ENCODE measurements at places on chromosomes 5 and 9.

DNA sequence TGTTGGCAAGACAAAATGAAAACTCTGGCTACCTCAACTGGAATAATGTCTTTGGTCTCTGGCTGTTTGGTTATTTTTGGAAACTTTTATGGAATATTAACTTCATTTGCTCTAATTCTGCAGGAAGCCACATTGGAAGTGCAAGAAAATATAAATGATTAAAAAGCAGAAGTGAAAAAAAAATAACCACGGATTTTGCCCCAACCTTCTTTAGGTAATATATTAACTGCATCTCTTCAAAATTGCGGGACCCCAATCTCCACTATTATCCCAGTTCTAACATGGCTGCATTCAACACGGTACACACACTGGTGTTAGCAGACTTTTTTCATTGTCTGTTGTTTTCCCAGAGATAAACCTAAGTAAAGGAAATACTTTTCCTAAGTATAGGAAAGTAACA, 23.0 kb downstream of the GLIS3 start:
- no peak for DNase-seq

DNA sequence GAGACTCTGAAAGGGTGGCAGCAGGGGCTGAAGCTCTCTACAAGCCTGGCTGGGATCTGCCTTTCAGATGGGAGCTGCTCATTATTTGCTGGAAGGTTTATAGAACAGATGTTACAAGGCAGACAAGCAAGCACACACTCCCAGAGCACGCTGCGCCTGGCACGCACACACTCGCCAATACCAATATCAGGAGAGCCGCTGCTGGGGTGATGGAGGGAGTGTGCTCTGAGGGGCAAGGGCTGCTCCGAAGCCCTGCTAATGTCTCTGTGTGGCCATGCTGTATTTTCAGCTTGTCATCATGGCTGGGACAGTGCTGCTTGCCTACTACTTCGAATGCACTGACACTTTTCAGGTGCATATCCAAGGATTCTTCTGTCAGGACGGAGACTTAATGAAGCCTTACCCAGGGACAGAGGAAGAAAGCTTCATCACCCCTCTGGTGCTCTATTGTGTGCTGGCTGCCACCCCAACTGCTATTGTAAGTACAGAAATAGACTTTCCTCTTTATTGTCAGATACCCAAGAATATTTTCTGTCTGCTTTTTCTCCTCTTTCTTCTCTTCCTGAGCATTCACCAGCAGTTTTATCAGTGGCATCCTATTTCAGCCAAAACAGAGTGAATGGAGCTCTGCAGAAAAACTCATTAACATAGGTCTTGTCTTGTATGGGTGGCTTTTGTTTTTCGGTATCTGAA, 115.1 kb downstream of the BAAT start:
- no peak for DNase-seq

DNA sequence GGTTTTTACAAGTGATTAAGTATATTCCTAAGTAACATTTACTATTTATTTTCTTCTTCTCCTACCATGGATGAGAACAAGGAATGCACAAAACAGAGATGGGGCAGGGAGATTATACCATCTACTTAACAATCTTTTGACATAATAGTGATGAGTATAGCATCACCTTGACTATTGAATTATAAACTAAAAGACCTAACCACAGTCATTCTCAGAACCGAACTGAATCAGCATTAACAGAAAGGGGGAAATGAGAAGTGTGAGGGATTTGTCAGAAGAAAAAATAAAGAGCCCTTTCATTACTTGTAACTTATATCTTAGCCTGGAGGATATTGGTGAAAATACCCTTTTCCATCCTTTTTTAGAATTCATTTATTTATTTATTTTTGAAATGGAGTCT, 21.9 kb downstream of the OR2Y1 start:
- no peak for DNase-seq

DNA sequence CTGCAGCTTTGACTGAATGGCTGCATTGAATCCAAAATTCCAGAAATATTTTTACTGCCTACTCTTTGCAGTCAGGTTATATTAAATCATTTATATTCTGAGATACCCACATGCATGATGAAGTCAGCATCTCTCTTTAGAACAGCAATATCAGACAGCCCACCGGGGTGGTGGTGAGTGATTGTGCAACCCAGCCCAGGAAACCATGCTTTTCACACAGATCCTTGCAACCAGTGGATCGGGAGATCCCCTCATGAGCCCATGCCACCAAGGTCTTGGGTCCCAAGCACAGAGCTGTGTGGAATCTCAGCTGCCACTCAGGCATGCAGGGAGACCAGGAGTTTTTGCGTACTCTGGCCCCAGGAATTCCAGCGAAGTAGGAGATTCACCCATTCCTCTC, 226.5 kb downstream of the DTWD2 start:
- no peak for DNase-seq

GRCh38 chr5:11941566-11941965, 37.3 kb upstream of the CTNND2 start:
- DNase-seq: no peak

DNA sequence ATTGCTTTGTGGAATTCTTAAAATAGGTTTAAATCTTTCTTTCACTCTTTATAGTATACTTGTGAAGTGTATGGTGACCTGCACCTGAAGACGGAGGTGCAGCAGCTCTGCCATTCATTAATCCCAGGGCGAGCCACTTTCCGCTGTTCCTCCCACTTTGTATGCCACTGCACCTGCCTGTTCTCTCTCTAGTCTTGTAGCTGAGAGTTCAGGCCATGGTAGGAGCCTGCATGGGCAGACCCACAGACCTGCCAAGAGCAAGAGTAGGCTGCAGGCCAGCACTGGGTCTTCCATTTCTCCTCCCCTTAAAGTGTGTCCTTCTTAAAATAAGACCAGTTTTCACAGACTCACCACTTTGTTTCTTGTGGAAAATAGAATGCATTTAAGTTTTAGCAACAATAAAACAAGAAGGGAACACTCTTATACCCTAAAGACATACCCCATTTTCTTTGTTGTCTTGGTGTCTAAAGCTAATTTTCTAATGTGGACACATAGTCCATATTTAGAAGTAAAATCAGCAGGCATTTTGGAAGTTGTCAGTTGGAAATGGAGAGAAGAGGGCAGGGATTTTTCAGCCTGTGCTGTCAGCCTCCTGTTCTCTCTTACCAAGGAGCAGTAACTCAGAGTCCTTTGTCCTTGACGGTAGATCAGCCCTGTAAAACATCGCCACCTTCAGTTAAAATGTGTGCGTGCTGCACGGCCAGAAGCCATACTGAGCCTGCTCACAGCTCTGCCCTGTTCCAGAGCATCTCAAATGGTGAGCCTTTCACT, 103.2 kb downstream of the SNCAIP start:
- DNase-seq: no peak

GRCh38 chr5:107184066-107184465, 486.7 kb downstream of the EFNA5 start:
- no peak for DNase-seq

DNA sequence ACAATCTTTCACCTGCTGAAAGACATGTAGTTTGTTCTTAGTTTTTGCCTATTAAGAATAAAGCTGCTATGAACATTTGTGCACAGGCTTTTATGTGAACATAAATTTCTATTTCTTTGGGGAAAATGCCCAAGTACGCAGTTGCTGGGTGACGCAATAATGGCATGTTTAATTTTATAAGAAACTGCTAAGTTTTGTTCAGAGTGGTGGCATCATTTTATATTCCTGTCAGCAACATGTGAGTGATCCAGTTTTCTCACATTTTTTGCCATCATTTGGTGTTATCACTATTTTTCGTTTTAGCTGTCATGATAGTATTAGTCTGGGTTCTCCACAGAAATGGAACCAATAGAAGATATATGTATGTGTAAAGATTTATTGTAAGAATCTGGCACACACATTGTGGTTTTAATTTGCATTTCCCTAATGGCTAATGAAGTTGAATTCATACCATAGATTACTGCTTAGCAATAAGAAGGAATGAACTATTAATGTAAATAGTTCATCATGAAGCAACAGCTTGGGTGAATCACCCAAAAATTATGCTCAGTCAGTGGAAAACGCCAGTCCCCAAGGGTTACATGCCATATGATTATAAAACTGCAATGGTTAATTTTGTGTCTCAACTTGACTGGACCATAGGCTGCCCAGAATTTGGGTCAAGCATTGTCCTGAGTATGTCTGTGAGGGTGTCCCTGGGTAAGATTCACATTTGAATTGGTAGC, 358.6 kb downstream of the MSX2 start:
- no peak for DNase-seq

DNA sequence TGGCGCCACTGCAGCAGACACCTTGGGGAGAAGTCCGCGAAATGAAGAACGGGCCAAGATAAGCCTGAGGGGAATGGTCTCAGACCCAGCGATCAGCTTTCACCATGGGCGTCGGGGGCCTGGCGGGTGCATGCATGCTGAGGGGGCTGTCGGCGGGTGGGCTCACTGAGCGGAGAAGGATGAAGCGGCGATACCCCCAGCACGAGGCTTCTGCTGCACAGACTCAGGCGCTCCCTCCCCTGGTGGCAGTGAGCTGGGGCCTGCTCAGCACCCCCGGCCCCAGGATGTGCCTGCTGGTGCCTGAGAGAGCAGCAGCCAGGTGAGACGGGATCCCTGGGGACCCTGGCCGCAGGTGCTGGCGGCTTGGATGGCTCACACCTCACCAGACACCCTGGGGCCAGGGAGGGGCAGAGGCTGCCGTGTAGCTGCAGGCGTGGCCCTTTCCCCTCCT, 31.2 kb downstream of the CEP72 start:
- no peak for DNase-seq

GRCh38 chr5:150167908-150168307, 1.3 kb downstream of the CDX1 start:
- DNase-seq: no peak

GRCh38 chr5:50749873-50750272, 83.4 kb downstream of the PARP8 start:
- DNase-seq: no peak

DNA sequence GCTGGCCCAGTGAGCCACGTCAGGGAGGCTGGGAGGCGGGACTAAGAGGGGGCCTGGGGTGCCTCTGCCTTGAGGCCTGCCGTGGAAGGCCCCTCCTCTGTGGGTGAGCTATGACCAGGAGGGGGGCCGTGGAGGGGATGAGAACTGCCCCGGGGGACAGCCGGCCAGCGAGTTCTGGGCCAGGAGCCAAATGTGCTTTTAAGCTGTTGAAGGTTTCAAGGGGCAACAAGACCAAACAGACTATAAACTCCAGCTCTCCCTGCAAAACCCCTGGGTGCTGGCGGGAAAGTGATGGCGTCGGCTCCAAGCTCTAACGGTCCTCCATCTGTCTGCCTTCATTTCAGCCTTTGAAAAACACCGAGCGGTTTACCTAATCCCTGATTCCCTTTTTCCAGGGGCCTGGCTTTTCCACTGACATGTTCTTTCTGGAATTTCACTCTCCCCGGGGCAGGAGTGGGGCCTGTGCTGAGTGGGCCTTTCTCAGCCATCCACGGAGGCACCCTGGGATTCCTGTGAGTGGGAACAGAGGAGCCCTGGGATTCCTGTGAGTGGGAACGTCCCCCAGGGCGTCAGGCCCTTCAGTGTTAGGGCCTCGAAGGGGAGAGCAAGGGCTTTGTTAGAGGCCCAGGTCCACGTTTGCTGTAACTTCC, 65.6 kb downstream of the COL5A1 start:
- no peak for DNase-seq

DNA sequence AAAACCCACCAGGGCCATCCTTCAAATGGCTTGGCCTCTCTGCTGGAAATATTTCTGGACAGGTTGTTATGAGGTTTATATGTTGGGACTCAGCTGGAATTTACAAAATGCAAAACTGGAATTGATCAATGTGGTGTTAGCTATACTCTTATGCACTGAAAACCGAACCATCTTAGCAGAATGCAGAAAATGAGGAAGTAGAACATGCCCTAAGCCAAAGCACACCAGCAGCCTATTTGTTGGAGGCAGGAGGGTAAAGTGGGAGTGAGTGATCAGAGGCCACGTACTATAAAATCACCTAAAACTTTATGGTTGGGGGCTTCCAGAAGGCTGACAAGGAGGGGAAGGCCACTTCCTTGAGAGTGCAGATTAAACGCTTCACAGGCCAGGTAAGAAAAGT, 63.6 kb upstream of the C5orf63 start:
- DNase-seq: no peak

DNA sequence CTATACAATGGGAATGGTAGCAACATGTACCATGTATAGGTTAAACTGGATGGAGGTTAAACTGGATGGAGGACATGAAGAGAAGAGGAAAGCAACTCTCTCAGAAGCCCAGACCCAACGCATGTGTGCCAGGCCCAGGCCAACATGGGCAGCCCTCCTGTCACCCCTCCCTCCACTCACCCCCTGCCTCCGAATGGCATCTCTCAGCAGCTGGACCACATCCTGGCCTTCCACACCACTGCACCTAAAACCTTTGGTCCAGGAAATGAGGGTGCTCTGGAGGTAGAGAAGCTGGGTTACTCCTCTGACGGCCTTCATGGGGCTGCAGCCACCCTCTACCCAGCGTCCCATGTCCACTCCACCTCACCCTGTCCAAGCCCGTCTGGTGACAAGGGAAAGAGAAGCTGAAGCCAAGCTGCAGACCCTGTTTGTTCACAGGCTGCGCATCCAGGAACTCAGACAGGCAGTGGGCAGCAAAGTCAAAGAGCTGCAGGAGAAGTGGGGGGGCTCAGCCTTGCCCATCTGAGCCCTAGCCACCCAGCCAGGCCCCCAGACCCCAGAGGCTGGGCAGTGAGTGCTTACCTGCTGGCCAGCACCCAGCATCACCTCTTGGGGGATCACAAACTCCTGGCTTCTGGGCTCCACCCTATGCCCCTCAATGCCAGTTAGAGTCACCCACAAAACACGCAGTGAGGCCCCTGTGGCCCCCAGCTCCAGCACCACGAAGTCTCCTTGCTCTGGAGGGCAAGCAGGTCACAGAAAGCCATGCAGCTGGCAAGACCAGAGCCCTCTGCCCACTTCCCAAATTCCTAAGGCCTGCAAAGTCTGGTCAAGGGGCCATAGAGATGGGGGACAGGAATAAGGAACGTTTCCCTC, 8.5 kb downstream of the HK3 start:
- no peak for DNase-seq

GRCh38 chr5:96001262-96001661, 39.6 kb upstream of the ELL2 start:
- DNase-seq: no peak

DNA sequence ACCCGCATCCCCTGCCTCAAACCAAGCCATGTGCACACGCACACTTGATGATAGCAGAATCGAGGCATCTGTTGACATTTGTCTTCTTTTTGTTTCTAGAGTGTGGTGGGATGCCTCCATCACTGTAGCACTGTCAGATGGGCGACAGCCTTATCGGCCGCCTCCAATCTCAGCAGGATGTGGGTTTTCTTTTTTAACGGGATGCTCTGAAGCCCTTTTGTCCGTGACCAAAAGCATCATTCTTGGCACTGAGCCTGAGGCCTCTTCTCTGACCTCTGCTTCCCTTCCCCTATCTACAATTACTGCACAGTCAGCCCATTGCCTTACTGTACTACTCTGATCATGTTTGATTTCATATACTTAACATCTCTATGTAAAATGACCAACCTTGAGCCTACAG, 78.3 kb downstream of the LMNB1 start:
- no peak for DNase-seq

GRCh38 chr5:40906351-40906751, 2.9 kb upstream of the C7 start:
- DNase-seq: no peak

GRCh38 chr5:149932445-149933350, 11.9 kb downstream of the PDE6A start:
- no peak for DNase-seq
